ENCODE measurements at places on chromosomes 2 and 18.

DNA sequence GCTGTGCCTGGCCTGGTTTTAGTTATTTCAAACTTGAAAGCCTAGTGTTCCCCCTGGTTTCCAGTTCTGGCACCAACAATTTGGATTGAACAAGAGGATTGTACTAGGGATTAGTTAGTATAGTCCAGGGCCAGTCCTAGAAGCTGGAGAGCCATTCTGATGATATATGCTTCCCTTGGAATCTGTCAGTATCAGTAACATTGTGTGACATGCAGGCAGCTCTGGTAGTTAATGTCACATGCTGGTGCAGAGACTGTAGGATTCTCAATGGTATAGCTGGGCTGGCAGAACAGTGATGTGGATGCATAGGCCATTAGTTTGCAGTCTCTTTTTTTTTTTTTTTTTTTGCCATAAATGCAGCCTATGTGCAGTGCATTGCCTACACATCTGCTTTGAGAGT lies 3.6 kb downstream of the MGAT5 start:
- no peak for DNase-seq

DNA sequence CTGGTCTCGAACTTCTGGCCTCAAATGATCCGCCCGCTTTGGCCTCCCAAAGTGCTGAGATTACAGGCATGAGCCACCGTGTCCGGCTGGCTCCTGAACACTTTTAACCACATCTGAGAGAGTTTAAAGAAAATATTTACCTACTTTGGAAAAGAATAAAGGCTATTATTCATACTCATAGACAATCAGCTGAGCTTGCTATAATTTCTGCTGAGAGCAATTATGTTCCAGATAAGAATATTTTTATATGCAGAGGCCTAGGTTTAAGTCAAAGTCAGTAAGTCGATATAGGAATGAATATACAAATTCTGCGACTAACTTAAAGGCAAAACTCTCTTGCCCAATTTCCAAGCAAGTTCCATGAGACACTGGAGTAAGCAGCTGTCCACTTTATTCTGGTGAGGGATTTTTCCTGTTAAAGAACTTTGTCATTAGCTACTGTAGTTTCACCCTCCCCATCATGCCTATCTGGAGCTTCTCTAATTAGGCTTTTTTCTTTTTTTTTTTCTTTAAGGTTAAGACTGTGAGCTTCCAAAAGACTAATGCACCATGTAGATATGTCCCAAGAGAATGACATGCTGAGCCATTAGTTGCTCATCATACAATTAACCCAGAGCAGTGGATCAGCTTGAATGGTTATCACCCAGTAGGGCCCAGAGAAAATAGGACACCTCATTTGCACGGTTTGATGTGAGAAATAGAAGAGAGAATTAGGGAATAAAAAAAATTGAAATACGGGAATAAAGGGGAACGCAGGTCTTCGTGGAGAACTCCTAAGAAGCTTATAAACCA lies 260.1 kb downstream of the KCNE4 start:
- no peak for DNase-seq

- DNase-seq, result no peak
These were observed 19.8 kb downstream of the GPC1 start for GRCh38 chr2:240455272-240455646.

DNA sequence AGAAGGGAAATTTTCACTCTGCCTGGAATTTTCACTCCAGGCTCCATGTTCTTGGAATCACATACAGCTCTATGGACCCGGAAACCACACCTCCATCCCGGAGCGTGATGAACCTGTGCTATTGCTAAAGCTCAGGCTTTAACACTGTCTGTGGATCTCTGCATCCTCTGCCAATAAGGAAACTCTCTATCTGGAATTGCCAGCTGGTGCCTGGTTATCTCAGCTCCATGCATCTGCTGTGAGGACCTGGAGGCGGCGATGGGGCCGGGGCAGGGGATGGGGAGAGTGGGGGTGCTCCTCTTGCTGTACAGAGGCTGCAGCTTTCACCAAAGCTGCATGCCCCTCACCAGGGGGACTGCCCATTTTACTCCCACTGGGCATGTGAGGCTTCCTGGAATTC lies 754.0 kb upstream of the SOX11 start:
- no peak for DNase-seq

DNA sequence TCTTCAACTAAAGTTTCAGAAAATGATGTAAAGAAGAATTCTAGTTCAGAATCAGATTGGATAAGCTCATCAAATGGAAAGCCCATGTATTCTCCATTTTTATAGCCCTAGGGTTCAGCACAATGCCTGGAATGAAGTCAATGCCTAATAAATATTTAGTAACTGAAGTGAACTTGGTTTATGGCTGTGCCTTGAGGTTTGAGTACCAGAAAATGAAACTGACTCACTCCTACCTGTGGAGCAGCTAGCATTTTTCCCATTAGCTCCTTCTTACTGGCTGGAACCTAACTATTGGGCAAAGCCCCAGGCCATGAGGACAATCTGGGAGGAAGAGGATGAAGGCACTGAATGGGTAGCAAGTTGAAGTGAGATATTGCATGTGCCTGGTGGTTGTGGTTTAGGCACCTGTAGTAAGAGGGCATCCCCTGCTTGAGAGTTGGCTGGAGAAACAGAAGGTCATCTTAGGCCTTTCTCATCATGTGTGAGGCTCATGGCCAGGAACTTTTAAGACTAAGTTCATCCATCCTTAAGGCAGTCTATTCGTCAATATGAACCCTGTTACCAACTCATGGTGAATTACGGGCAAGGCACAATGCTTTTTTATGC lies 85.0 kb upstream of the LYPD1 start:
- DNase-seq, result no peak

DNA sequence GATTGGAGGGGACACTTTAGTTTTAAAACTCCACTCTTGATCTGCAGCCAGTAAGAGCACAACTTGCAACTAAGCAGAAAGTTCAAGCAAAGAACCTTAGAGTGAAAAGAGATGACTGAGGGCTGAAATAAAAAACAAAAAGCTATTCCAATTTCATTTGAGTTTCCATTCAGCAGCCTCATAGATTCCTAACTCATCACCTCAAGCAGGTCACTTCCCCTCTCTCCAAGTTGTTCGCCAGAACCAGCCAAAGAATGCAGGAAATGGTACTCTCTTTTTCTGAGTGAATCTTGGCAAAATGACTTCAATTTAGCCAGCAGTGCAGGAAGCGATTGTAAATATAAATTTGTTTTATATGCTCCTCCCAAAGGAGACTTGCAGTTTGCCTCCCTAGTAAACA lies 213.3 kb downstream of the SETBP1 start:
- DNase-seq, result no peak

DNA sequence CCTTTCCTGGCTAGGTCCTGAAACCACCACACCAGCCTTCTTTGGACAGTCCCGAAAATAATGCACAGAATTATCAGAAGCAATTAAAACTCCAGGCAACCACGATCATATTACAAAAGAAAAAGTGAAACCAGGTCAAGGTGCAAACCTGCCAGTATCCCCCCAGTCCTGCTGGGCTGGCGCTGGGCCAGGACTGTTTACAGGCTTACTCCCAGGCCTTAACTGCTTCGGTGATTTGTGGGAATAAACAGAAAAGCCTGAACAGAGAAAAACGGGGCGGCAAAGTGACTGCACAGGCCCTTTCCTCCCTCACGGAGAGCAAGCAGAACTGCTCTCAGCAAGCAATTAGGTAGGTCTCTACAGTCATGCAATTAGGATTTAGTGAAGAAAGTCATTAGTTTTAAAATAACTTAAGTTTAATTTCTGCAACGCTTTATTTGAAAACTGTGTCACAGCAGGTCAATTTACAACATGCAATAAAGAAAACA lies 1.3 kb downstream of the HDAC4 start:
- DNase-seq, result no peak

DNA sequence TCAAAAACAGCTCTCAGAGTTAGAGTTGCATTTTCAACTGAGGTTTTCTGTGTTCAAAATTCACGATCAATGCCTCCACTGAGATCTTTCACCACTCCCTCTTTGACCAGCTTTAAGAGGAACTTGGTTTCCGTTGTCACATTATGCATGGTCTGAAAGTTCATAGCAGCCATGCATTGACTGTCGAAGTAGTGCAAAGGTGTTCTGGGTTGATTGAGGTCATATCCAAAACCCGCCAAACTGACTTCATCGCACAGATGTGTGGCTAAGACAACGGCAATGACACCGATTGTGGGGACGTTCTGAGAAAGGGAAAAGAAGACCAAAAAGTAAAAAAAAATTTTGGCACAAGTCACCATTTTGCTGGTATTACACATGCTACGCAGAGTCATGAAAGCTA lies 48.7 kb downstream of the ST3GAL5 start:
- DNase-seq, result no peak

Measured in activated naive CD4-positive, alpha-beta T cell (primary cell).